ENCODE measurements at places on chromosomes 16 and 17.

DNA sequence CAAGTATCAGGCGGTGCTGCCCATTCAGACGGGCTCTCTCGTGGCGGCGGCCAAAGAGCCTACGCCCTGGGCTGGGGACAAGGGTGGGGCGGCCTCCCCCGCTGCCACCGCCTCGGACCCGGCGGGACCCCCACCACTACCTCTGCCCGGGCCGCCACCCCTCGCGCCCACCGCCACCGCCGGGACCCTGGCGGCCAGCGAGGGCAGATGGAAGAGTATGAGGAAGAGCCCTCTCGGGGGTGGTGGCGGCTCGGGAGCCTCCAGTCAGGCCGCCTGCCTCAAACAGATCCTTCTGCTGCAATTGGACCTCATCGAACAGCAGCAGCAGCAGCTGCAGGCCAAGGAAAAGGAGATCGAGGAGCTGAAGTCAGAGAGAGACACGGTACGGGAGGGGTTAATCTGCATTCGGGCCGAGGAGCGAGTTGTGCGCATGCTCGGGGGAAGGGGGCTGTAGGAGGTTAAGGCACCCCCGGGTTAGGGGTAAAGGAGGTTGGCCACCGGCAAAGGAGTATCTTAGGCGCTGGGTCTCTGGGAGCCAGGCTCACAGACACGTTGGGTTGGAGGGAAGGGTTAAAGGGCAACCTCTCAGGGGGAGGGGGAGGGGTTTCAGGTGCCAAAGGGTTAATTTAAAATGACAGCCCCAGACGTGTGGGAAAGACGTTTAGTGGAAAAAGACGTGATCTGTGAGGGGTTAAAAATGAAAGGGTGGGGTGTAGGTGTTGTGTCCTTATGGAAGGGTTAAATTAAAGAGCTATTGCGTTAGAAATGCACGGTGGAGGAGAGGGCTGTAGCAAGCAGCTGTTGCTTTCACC, 1.4 kb downstream of the MSL1 start:
- DNase-seq, result no peak

DNA sequence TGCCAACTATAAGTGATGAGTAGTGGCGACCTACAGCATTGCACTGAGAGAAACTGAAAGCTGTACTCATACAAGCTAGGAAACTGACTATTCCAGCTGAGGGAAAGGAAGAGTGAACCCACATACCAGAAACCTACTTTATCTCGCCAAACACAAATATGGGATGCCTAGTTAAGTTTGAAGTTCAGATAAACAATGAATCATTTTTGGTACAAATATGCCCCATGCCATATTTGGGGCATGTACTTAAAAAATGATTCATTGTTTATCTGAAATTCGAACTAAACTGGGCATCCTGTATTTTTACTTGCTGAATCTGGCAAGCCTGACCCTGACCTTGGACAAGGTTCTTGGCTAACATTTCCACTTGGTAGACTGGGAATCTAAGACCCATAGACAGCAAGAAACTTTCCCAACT, 527.8 kb upstream of the PSMD7 start:
- no peak for DNase-seq

GRCh38 chr16:30697264-30698138, 1.5 kb upstream of the SRCAP start:
- DNase-seq, result no peak

- no peak for DNase-seq
Observed at GRCh38 chr16:21277045-21277926, 804 bp downstream of the CRYM start.

DNA sequence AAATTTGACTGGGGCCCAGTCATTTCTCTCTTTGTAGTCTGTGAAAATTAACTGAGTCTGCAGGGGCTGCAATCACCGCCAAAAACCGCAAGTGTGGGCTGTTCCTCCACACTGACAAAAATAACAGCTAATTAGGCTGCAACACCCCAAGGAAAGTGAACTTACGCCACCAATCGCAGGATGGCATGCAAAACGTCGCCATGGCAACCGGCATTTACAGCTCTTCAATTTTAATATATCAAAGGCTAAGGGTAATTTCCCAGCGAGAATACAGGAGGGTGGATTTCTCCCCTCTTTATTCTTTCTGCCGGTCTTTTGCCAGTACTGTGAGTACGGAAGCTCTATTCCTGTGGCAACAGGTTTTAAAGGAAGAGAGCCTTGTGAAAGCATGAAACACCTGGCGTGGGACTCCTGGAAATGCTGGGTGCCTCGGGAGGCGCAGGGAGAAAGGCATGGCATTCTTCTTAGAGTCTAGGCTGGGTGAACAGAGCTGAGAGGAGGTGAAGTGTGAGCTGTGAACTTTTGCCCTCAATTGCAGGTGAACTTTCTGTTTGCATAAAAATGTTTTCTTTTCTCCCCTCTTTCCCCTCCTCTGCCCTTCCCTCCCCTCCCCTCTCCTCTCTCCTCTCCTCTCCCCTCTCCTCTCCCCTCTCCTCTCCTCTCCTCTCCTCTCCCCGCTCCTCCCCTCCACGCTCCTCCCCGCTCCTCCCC, 399.7 kb downstream of the XYLT1 start:
- peak; percentile 74 for DNase-seq

GRCh38 chr16:12587646-12588277, 215.9 kb downstream of the CPPED1 start:
- DNase-seq, result no peak

GRCh38 chr17:67053438-67054000, 9.2 kb downstream of the CACNG1 start:
- no peak for DNase-seq

DNA sequence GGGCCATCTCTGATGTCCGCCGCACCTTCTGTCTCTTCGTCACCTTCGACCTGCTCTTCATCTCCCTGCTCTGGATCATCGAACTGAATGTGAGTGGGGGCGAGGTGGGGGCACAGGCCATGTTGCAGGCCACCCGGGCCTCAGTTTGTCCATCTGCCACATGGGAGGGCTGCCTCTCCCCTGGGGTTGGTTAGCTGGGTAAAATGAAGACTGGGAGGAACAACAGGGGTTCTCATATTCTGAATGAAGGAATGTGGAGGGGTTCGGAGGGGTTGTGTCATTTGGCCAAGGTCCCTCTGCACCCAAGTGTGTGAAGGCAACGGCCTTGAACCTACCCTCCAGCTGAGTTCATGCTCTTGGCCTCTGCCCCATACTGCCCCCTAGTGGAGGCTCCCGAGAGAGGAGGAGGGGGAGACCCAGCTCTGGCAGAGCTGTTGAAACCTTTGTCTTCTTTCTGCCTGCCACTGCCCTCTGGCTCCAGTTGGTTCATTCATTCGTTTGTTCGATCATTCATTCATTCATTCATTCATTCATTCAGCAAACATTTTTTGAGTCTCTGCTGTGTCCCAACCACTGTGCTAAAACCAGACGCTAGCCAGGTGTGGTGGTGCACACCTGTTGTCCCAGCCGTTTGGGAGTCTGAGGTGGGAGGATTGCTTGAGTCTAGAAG, 11.4 kb upstream of the TCAP start:
- DNase-seq, result peak; percentile 51

DNA sequence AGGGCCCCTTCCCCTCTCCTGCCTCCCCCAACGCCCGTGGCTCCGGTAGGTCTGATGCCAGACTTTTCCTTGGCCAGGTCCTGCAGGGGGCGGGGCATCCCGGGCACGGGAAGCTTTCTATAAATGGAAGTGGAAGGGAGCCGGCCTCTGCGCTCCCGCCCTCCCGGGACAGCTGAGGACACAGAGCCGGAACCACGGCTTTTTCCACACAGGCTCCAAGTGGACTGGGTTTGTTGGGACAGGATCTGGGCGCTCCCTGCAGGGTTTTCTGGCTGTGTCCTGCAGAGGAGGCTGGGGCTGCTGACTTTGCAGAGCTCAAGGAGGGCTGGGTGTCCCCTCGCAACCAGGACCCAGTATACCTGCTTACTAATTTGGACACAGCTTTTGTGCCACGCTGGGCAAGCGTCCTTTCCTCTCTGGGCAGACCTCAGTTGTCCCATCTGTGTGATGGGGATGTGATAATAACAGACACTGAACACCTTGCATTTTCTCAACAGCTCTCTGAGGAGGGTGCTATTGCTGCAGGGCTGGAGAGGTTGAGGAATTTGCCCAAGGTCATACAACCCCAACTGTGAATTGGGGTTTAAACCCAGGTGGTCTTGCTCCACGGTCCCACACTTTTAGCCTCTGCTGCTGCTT, 1.8 kb downstream of the TNS4 start:
- no peak for DNase-seq

DNA sequence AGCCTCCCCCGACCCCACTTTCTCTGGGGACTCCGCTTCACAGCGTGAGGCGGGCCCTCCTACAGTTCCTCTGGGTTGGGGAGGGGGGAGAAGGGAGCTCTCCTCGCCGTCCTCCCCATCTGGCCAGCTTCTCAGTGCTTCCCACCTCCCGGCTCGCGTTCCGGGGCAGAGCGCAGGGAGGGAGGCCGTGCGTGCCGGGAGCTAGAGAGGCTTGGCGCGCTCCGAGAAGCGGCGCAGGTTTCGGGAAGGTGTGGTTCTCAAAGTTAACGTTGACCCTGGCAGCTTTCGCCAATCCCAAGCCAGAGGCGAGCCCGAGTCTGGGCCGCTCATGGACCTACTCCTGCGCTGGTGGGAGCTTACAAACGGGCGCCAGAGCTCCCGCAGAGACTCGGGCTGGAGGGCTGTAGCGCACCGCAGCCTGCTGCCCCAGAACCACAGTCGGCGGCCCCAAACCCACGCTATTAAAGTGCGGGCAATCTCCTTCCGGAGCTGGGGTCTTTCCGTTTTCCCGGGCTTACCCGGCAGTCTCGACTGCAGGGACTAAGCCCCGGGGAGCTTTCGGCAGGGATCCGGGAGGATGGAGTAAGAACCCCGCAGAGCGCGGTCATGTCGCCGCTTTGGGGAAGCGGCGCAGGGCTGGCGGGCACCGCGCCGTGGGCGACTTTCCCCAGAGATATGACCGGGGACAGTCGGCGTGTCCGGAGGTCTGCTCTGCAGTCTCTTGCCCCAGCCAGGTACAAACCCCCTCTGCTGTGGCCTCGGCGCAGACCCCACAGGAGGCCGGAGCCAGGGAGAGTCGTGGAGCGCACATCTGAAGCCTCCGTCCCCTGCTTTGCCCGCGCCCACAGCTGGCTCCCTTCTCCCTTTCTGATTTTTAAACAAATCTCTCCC, 787 bp downstream of the CDH11 start:
- DNase-seq, result no peak

GRCh38 chr17:41894791-41895331, 23.9 kb downstream of the ACLY start:
- DNase-seq, result no peak

DNA sequence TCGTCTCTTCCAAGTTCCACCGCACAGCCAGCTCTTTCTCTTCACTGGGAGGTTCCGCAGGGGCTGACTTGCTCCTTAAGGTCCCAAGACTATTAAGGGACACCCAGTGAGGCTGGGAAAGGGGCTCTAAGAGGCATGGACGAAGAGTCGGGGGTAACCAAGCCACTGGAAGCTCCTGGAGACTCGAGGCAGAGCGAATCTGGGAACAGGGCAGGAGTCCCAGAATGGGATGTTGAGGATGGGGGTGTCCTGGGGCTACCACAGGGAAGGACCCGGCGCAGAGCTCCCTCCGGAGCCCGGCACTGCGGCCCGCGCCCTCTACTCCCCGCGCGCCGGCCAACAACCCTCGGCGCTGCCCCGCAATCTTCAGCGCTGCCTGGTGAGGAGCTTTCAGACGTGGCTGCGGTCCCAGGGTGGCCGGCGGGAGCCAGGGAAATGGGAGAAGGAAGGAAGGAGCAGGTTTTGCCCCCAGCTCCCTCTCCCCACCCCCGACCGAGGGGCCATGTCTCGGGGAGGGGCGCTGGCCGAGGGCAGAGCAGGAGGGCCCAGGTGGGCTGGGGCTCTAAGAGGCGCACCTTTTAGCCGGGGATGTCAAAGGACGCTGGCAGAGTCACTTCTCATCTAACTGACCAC, 581 bp downstream of the CHST5 start:
- DNase-seq, result no peak

- DNase-seq, result no peak
Observed at GRCh38 chr17:34723875-34724274, 144.5 kb downstream of the TMEM132E start.

DNA sequence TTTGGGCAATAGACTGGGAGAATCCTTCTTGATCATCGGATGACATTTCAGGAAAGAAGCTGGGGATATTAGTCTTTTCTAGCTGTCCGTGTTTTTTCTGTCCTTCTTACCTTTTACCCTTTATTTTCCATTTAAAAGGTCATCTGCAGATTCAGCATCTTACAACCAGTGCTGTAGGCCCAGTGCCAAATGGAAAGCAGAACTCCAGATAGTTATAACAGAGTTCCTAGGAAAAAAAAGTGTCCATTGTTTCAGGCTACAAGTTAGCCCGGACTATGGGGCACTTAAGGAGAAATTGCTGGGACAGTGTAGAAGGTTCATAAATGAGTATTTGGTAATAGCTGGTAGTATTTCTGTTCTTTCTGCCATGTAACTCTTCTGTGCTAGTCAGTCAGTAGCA, 28.4 kb downstream of the LDHD start:
- DNase-seq, result no peak

GRCh38 chr17:21030375-21030774, 12.4 kb downstream of the USP22 start:
- no peak for DNase-seq

- no peak for DNase-seq
Observed at GRCh38 chr16:3004781-3005284, 7.9 kb upstream of the CLDN9 start.

DNA sequence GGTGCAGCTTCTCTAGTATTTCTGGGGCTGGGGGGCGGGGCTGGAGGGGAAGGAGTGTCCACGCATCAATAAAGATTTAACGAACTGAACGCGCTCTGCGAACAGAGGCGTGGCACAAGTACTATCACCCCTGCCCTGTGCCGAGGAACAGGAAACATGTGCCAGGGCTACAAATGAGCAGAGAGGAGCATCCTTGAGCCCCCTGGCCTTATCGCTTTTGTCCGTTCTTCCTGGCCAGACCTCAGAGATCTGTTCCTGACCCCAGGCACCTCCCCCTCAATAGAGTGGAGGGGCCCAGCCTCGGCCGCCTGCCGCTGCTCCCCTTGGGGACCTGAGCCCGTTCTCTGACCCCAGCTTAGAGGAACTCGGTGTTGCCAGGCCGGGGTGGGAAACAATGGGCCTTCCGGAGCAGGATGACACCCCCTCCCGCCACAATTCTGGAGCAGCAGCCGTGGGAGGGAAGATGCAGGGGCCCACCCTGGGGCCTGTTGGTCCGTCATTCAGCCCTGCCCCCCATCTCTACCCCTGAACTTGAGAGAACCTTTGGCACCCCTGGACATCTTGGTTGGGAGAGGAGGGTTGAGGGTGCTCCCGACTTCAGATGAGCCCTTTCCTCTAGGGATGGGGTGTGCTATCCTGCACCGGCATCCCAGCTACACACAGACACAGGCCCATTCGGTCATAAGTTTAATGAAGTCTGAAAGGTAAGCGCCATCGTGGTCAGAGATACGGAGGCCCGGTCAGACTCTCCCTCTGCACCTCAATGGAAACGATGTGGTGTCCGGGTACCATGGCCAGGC, 1.1 kb downstream of the NAA38 start:
- DNase-seq, result no peak
